ENCODE measurements at places on chromosomes 3 and 15.

DNA sequence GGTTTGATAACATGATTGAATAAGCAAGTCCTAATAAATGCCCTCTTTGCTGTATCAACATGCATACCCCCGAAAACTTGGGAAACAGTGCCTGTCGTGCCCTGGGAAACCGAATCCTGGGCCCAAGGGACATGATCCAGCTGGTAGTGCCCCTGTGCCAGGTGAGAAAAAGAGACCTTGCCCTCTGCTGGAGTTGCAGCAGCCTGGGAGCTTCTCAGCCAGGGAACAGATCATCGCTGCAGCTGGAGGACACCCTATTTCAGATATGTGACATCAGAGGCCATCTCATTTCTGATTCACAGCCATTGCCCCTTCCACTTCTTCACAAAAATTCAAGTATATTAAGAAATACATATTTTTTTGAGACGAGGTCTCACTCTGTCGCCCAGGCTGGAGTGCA is 32.3 kb downstream of the STOML1 start:
- DNase-seq: no peak

DNA sequence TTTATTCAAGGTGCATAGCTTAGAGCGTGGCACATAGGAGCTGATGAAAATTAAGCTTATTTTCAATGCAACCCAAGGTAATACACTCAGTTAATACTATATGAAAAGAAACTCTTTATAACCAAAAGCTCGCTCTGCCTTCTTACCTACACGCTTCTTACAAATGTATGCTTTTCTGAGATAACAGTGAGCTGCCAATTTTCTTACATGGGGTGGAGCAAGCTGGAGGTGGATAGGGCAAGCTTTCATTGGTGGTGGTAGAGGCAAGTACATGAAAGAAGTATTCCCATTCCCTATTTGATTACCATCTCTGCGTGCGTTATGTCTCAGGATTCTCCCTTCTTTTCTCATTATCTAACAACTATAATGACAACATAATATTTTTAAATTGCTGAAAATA is 8.9 kb downstream of the DZIP3 start:
- no peak for DNase-seq

DNA sequence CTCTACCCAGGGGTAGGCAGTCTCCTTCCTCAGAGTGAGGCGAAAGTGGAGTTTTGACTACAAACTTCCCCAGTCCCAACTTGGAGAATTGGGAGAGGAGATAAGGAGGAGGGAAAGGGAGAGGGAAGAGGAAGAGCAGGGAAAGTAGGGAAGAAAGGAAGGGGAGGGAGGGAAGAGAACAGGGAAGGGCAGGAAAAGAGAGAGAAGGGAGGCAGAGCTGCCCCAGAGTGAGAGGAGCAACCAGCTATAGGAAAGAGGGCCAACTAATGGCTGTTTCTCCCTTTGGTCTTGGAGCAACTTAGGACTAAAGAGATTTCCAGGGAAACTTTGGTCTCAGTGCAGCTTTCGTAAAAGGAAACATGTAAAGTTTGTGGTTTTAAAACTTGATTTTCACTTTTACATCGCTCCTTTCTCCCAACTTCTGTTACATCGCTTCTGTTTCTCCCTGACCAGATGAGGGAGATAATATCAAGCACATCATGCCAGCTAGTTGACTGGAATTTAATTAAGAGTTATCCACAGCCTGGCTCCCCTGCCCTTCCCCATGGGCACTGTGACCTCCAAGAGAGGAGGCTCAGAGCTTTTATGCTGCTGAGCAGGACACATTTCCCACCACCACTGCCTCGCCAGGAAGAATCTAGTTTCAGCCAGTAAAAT is 1.4 kb downstream of the CA12 start:
- DNase-seq: no peak

DNA sequence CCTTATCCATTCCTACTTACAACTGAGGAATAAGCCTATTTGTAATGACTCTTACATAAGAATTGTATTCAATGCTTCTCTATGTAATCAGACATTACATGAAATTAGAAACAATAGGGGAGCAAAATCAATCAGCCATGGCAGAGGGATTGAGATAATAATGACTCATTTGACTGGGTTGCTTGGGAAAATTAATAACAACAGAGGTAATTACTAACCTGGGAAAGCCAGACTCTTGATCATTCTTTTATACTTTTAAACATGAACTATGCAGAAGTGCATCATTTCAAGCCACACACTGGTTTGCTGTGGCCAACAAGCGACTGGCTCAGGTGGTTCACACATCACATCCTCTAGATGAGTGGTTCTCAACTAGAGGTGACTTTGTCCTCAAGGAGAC is 126.3 kb upstream of the CRBN start:
- no peak for DNase-seq

- DNase-seq: no peak
Observed at GRCh38 chr3:69566275-69566674, 173.0 kb upstream of the MITF start.

GRCh38 chr3:186320862-186321568 is 41.0 kb downstream of the DGKG start:
- DNase-seq: no peak

- no peak for DNase-seq
Observed at GRCh38 chr3:149018247-149018646, 26.9 kb downstream of the GYG1 start.

- DNase-seq: no peak
Observed at GRCh38 chr3:130841357-130841756, 52.5 kb upstream of the ATP2C1 start.
